ENCODE measurements at places on chromosomes 16 and 17.

GRCh38 chr16:75280331-75280804 is 28.9 kb upstream of the BCAR1 start:
- no peak for DNase-seq

DNA sequence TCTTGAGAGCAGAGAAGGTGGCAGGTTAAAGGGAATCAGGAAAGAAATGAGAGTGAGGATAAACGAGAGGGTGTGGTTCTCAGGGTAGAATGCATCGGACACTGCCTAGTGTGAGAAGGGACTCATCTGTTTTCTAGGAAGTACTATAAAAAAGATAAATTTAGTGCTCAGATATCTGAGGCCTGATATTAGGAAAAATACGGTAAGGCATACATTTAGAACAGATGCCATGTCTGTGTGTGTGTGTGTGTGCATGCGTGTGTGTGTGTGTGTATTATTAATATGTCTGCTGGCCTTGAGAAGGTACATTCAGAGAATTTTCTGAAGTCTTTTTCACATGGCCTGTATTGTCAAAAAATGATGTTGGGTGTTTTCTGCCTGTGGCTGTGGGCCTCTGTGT is 414.8 kb downstream of the MAF start:
- no peak for DNase-seq

GRCh38 chr17:11330826-11331225 is 89.8 kb downstream of the SHISA6 start:
- DNase-seq, result no peak

DNA sequence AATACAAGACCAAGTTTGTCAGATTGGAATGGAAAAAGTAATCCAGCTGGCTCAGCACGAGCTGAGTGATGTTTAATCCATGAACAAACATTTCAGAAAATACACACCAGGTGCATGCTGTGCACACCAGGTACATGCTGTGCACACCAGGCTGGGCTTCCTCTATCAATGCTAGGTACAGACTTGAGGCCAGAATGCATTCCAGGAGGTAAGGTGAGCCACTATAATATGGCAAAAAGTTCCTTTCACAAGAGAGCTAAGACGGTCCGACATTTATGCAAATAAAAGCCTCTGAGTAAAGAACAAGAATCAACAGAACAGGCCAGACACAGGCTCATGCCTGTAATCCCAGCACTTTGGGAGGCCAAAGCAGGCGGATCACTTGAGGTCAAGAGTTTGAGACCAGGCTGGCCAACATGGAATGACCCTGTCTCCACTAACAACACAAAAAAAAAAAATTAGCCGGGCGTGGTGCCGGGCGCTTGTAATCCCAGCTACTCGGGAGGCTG is 128.2 kb downstream of the ZNF778 start:
- DNase-seq, result no peak

- no peak for DNase-seq
Observed at GRCh38 chr17:52026075-52026474, 132.4 kb downstream of the CA10 start.

Measured in stimulated activated CD4-positive, alpha-beta T cell treated with anti-CD3 and anti-CD28 coated beads, Interleukin-12 subunit alpha, Interleukin-12 subunit beta, amount 100 ng/mL, for 24 hours (primary cell).